H4 (cell line): ENCODE measurements at places on chromosomes 7 and 10.

- DNase-seq, result no peak
Measured at GRCh38 chr7:21542891-21543527, at the start of gene DNAH11. DNAH11 (plus strand) TSS chr7:21543039; CDS start chr7:21543246, 207 bp downstream.

DNA sequence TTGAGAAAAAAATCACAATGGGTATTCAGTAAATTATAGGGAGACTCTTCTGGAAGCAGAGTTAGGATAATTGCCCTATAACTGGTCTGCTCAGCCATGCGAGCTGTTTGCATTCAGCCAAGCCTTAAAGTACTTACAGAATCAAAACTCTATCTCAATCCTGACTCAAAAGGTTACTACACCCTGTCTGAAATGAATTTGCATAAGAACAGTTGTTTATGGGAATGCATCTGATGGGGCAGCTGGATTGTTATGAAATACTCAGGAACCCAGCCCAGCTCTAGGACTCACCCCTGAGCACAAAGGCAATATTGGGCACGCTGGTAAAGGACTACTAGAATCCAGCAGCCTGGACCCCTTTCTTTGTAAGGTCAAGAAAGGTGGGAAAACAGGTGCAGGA, 38.8 kb downstream of the AKR1B15 start:
- DNase-seq, result no peak

DNA sequence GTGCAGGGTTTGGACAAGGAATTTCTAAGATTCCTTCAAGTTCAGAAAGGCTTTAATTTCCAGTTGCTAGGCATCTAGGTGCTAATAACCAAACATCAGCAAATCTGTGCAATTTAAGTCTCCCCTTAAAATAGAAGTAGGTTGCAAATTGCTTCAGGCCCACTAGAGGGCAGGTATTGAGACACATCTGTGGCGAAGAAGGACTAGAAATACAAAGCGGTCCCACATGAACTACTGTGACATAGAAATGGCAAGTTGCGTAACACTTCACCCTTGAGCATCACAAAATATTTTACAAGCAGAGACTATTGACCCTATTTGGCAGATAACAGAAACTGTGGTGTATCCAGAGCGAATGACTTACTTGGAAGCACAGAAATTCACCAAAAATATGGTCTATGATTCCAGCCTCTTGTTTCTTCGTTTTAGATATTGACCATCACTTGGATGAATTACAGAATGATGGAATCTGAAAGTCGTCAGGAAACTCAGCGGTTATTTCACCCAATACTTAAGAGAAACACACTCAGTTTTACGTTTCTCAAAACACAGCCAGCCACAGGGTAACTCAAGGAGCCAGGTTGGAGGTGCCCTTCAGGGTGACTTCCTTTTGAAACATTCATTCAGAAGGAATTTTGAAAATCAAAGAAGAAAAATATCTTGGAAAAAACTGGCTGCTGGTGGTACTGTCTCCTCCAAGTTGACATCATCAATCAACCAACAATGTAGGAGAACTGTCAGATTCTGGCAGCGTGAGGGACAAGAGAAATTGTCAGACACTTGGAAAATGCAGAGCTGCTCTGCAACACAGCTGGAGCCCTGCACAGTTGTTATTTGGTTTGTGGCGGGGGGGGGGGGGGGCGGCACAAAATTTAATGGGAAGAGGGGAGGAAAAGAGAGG, 256.3 kb upstream of the MINDY3 start:
- DNase-seq, result no peak

GRCh38 chr10:96917628-96918027, 85.5 kb downstream of the LCOR start:
- no peak for DNase-seq

GRCh38 chr10:109426987-109427386, 496.3 kb downstream of the XPNPEP1 start:
- DNase-seq, result no peak

DNA sequence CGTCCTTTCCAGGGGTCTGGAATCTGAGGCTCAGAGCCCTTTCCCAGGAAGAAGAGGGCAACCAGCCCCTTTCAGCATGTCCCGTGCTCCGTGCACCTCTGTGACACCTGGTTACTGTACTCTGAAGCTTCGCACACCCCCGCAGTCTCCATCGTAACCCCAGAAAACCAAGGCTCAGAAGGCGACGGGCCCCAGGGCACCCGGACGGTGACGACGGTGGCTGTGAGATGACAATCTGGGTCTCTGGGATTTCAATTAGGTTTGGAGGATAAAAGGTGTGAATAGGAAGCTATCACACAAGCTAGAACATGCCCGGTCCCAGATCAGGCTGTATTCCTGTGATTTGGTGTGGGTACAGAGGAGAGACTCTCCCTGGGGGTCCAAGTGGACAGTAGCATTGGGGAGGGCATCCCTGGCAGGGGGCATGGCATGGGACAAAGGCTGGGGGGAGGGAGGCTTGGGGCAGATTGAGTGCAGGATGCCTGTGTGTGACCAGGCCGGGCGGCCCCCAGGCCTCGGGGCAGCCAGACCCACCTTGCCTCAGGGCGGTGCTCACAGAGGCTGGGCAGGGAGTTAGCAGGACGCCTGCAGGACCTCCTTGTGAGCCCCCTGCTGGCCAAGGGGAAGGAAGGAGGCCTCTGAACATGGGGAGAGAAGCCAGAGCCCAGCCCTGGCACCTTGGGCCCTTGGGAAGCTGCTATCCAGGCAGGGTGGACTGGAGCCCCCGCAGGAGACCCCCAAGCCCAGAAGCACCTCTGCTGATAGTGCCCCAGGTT, 23.4 kb upstream of the PSMG3 start:
- DNase-seq, result no peak

DNA sequence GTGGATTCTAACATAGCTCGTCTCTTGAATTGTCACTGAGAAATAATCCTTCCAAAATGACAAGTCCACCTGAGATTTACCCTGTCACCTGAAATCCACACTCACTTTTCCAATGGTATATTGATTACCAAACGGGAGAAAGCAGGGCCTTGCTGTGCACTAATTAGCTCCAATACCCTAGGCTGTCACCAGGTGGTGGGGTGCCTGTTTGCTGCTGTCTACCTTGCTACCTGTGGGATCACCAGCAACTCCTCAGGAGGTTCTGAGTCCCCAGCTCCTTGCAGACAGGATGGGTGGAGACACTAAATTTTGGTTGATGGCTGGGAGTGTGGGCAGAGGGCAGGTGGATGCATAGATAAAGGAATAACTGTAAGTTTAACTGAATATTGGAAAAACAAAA, 237.2 kb upstream of the ZNF32 start:
- no peak for DNase-seq
